ENCODE measurements at places on chromosomes 13 and 19.

GRCh38 chr13:98390086-98390715 lies 186.7 kb downstream of the STK24 start:
- no peak for DNase-seq

GRCh38 chr13:109410868-109411267 lies 375.5 kb downstream of the IRS2 start:
- no peak for DNase-seq

GRCh38 chr13:46683676-46684260 lies 113.2 kb downstream of the ESD start:
- no peak for DNase-seq

DNA sequence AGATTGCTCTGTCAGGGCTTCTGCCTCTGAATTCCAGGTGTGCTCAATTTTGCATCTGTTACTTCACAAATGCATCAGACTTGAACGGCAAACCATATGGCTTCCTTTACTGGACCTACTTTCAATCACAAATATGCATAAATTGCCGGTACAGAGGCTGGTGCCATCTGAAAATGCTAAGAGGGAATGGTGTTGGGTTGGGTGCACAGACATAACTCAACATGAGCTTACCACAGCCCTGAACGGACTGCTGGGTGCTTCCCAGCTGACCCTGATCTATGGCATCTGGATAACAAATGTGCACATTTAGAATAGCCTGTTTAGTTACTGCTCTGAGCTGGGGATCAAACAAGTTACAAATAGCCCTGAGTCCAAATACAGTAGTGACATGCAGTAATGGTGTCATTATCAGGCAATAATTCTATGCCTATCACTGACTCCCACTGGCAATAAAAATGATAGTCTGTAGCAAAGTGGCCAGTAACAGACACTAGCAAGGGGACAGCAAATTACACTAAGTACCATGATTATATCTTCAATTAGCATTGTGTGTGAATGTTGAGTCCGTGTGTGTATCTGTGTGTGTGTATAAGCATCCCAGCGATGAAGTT lies 927.3 kb downstream of the DIAPH3 start:
- DNase-seq: no peak

GRCh38 chr19:41940731-41941409 lies 12.6 kb upstream of the ERFL start:
- no peak for DNase-seq

DNA sequence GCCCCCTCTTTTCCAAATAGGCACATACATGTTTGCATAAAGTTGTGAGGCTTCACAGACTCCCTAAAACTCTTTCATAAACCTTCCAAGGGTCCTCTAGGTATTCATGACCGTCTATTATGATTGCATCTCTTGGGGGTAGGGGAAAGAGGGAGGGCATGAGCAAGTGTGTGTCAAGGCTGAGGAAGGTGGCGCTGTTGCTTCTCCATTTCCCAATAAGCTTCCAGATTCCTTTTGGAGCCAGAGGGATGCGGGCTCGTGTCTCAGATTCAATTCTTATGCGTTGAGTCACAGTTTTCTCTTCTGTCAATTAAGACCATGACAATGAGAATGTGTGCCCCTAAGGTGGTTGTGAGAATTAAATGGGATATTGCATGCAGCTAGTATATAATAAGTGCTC lies 51.0 kb upstream of the CYP2A7 start:
- no peak for DNase-seq

- DNase-seq: no peak
These were observed 35.8 kb downstream of the VSTM2B start for GRCh38 chr19:29561601-29562000.

DNA sequence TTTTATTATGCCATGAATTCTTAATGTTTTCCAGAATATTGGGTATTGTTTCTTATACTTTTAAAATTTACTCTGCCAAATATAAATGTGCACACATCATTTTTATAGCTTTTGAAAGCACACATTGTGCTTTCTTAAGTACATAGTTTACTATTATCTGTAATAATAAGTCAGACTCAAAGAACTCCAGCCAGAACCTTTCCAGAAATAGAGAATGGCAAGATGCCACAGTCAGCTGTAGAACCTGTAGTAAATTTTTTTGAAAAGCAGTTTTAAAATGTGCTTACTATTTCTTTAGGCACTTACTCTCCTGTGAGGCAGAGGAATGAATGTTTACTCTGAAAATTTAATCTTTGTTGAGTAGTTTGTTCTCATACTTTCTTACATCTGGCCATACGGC lies 1287.1 kb downstream of the PCDH9 start:
- no peak for DNase-seq

DNA sequence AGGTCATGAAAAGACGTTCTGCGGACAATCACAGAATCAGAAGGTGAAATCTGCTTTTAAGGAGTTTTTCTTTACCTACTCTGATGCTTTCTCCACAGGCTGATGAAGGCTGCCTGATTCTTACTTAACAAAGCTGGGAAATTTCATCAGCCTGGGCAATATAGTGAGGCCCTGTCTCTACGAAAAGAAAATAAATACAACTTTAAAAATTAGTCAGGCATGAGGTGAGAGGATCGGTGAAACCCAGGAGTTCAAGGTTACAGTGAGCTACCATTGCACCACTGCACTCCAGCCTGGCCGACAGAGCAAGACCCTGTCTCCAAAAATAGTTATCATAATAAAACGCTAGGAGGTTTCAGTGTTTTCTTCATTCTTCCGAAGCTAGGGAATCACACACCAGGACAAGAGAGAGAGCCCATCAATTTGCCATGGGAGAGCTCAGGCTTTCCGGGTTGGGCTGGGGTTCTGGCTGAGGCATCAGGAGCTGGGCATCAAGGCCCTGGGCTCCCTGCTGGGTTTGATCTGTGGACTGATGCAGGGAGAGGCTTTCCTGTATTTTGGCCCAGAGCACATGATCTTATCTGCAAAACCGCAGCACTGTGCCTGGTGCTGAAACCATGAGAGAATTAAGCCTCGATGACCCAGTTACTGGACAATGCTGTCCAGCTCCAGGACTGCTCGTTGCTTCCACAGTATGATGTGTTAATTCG lies 25.1 kb upstream of the CEBPG start:
- DNase-seq: no peak

GRCh38 chr13:27266917-27267316 lies 3.7 kb upstream of the RASL11A start:
- no peak for DNase-seq

- DNase-seq: no peak
These were observed 9.0 kb upstream of the ATXN8OS start for GRCh38 chr13:70098669-70099068.
